Fibroblast of the aortic adventitia (primary cell): ENCODE measurements at places on chromosomes 6 and 20.
A peak's percentile ranks its signal among the peaks of the same experiment; 100 is the strongest.

DNA sequence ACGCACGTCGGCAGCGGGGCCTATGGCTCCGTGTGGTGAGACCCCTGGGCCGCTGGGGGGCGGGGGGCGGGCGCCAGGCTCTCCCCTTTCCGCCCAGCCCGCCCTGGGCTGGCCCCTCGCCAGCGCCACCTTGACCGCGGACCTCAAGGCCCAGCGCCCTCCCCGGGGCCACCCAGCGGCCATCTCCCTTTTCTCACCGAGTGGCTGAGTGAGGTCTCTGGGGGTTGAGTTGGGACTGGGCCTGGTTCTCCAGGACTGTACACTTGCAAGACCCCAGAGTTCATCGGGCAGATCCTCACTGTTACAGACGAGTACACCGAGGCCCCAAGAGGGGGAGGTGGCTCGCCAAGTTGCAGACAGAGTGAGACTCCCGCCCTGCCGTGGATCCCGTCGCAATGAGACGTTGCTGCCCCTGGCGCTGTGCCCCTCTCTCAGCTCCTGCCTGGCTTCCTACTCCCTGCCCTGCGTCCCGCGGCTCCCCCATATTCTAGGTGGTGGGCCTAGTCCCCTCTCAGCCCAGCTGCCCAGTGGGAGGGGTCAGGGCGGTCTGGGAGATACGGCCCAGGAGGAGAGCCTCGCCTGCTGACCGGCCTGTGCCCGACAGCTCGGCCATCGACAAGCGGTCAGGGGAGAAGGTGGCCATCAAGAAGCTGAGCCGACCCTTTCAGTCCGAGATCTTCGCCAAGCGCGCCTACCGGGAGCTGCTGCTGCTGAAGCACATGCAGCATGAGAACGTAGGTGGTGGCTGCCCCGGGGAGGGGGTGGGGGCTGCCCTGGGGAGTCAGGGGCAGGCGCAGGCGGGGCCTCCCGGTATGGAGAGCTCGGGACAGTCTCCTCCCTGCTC is 576 bp downstream of the MAPK13 start:
- DNase-seq = no peak

- no peak for DNase-seq
These were observed 10.4 kb downstream of the OPN5 start for GRCh38 chr6:47792216-47792733.

DNA sequence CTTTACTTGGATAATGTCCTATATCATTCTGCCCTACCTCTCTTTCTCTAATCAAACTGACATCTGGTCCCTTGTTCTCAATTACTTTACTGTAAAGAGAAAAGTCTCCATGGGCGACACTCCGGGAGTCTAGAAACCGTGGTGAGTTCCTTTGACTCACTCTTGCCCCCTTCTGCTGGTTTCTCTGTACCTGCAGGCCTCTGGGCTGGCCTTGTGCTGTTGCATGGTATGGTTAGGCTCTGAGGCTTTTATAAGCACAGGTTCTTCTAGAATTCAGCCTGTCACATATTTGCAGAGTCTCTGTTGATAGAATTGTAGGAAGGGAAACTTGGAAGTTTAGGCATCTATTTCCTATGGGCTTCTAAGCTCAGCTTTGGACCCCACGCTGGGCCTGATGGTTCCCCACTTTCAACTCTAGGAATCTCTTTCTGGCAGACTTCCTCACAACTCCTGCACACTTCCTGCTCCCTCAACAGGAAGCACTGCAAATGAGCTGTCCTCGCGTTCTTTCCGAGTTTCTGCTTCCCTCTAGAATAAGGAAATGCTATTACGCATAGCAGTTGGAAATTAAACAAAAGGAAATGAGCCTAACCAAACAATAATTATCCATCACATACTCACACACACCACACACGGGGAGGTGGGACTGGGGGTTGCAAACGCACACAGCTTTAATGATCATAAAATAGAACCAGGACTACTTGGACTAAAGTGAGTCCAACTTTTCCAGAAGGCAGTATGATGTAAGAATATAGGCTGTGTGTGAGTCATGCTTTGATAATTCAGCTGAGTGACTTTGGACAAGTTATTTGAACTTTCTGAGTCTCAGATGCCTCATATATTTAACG is 683.3 kb downstream of the QKI start:
- peak; percentile 55 for DNase-seq

GRCh38 chr20:56171087-56172012 is 77.2 kb upstream of the MC3R start:
- DNase-seq = no peak

DNA sequence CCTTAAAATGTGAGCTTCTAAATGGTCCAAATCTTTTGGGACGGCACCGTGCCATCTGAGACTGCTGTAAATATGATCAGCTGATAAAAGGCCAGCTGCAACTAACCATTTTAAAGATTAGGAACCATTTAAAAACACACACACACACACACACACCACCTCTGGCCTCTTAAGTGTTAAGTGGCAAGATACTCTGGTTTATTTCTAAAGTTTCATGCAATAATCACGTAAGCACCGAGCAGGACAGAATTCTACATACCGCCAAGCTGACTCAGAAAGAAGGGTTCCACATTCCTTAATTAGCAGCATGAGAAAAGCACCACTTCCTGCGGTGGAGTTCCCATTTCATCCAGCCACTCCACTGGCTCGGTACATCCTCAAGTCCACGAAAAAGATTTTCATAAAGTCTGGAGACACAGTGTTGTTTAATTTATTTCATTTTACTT is 17.8 kb upstream of the ZNF217 start:
- DNase-seq = peak; percentile 97

DNA sequence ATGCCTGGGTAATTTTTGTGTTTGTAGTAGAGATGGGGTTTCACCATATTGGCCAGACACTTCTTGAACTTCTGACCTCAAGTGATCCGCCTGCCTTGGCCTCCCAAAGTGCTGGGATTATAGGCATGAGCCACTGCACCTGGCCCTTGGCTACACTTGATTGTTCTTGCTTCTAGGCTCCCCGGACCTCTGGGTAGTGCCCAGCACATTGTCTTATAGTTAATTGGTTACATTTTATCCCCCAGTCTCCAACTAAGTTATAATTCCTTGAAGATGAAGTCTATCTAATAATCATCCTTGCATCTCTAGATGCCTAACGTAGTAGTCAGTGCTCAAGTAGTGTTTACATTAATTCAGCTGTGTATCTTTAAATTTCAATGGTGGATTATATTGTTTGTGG is 11.8 kb downstream of the SMPDL3A start:
- DNase-seq = no peak

- DNase-seq = no peak
These were observed 174.0 kb downstream of the MRPL14 start for GRCh38 chr6:43953256-43953655.

- DNase-seq = no peak
These were observed 53.2 kb upstream of the SYNJ2 start for GRCh38 chr6:157928428-157928827.

DNA sequence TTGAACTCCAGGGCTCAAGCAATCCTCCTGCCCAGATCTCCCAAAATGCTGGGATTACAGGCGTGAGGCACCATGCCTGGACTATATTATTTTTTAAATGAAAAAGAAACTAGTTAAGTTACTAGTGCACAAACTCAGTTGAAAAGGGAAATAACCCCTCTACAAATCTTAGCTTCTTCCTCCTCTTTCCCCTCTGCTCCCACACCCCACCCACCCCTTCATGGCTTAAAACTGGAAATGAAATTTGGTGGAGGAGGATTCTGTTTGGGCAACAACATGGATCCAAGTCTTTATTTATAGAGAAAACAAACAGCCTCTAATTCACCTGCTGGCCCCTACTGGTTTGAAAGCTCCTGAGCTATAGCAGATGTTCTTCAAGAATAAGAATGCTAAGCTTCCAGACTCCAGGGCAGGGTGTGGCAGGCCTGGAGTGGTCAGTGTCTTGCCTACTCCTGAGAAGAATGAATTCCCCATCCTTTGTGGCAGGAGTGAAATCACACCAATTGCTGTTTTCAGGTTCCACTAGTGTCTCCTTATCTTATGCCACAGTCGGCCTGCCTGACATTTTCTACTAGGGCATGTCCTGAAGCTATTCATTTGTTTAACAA is 73.5 kb downstream of the ZFP64 start:
- no peak for DNase-seq

GRCh38 chr6:31355583-31355948 is 1.4 kb downstream of the HLA-B start:
- no peak for DNase-seq

DNA sequence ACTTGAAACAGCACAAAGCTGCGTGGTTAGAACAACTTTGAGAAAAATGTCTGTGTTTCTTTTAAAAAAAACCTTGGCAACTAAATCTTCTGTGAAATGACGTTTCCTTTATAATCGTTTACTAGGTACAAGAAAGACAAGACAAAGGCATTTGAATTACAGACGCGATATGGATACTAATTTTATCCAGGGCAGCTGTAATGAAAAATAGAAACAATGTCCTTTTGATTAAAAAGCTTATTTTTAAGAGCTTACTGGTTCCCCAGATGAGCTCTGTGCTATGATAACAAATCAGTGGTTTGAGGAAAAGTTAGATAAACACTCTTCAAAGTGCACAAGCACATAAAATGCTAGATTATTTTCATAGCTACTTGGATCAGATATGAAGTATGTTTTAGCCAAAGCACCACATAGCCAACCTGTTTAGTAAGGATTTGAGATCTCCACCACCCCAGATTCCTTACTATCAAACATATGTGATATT is 1.6 kb upstream of the SYNCRIP start:
- no peak for DNase-seq

- no peak for DNase-seq
These were observed 237.8 kb downstream of the LY86 start for GRCh38 chr6:6826095-6826901.

DNA sequence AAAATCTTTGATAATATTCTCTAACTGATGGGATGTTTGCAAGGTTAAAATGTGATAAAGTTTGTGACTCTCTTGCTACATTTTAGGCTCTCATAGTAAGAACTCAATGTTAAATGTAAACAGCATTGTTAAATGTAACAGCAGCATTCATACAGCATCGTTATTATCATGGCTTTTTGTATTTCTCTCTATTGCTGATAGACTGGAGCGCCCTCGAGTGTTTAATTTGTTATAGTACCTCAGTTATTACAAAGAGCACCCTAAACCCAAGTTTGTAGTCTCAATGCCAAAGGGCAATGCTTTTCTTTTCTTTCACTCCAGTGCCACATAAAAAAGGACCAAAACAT is 14.9 kb upstream of the TTPAL start:
- peak; percentile 67 for DNase-seq

- DNase-seq = no peak
These were observed 294.9 kb upstream of the MARCKS start for GRCh38 chr6:113562248-113562647.

- no peak for DNase-seq
These were observed 37.8 kb upstream of the IGF2R start for GRCh38 chr6:159931112-159931511.

DNA sequence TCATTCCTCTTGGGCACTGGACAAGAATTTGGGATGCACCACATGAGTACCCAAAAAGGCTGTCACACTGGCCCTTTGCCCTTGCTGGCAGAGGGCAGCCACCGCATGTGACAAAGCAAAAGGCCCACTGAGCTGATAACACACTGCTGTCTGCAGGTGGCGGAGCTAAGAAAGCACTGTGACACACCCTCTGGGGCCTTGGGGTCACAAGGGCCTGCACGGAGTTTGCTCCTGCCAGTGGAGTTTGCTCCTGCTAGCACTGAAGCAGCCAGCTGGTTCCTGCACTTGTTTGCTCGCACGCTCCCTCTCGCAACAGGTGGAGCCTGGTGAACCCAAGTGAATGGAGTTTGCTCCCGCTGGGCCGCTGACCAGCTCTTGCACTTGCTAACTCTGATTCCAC is 132.6 kb downstream of the LCA5 start:
- no peak for DNase-seq
